A172 (cell line): ENCODE measurements at places on chromosomes 7 and 10. TPM values are rescaled to one million over a fixed set of nuclear protein-coding genes. Genes with fewer than 3 reads are reported as not detected.

DNA sequence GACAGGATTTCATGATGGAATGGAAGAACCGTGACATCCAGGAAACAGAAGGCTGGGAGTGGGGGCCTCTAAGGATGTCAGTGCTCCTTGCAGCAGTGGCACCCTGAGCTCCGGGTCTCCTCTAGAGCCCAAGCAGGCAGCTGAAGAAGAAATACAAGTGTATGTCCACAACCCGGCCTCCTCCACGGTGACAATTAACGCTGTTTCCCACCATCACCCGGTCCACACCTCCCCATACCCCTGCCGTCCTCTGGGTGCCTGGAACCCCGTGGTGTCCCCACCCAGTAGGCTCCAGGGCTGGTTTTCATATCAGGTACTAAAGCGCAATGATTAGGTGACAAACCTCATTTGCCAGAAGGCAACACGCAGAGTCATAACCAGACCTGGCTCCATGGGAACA is 30.3 kb downstream of the GRID1 start:
- no peak for DNase-seq

LRRC4 gene
- 0.34 and 0.50 TPM in 2 replicates for total RNA-seq

GRCh38 chr10:33781606-33782395 is 447.3 kb upstream of the NRP1 start:
- DNase-seq = no peak

ADIRF gene
- total RNA-seq = not detected in 2 replicates

PRLHR gene
- total RNA-seq = not detected in 2 replicates

DNA sequence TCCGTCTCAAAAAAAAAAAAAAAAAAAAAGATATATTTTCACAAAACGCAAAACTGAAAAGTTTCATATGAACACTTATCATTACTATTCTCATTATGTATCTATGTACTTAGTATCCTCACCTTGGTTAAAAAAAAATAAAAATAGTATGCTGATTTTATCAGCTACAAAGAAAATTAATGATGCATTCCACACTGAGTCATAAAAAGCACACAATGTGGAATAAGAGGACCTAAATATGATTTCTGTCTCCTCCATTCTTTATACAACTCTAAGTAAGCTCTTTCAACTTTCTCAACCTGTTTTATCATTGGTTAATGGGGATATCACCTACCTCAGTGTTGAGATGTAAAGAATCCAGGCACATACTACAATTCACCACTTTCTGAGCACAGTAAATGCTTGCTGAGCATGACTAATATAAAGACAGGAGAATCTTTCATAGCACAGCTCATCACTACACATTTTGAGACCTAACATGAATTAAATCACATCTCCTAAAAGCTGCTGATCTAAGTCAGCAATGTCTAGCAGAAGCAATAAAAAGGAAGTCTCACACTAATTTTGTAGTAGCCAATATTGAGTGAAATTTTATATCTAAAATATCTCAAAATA is 2.7 kb downstream of the SNX13 start:
- DNase-seq = no peak

- peak; percentile 72 for DNase-seq
Observed at GRCh38 chr10:11782793-11783557, 40.2 kb upstream of the PROSER2 start.

PRKG1 gene
- total RNA-seq = 0.05 and 0.22 TPM in 2 replicates

SEC23IP gene
- 27.4 and 48.6 TPM in 2 replicates for total RNA-seq

DNA sequence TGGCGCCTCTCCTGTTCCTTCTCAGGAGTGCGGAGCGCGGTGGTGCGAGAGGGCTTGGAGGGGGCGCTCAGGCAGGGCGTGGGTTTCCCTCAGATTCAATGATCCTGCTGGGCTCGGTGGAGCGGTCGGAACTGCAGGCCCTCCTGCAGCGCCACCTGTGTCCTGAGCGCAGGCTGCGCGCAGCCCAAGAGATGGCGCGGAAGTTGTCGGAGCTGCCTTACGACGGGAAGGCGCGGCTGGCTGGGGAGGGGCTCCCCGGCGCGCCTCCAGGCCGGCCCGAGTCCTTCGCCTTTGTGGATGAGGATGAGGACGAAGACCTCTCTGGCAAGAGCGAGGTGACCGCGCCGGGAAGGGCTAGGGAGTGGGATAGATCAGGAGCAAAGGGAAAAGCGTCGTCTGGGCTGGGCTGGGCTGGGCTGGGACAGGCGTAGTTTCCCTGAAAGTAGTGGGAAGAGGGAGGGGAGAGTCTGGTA is 17.0 kb downstream of the FAM131B start:
- DNase-seq = no peak

DNA sequence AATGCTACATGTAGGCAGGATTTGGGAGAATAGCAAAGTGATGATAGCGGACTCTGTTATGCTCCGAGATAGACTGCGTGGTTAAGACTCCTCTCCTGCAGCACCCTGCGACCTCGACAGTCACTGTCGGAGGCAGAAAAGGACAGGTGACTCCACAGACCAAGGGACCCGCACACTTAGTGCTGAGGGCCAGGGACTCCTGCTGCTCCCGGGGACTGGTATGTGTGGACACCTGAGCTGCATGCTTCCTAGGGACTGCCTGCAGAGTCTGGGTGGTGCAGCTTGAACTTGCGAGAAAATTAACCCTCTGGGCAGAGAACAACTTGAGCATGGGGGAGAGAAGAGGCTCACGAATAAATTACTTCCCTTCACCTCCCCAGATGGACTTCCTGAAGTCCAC is 407.1 kb upstream of the PFKP start:
- no peak for DNase-seq

DNA sequence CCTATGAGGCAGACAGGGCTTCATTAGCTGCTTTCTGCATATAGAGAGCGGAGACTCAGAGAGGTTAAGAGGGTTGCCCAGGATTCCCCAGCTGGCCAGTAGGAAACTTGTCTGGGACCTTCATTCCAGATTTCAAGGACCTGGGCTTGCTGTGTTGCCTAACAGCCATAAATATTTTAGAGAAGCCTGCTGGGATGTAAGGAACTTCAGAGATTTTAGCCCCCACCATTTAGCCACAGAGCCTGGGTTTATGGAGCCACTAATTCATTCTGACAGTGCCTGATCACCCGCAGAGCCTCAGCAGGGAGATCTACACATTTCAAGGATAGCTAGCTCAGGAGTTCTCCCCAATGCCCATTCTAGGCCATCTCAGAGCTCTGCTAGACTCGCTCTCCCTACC is 56.6 kb upstream of the TRUB1 start:
- peak; percentile 51 for DNase-seq

ANKRD1 gene
- total RNA-seq = 705 and 1,018 TPM in 2 replicates

RNF32 gene
- total RNA-seq = not detected in 2 replicates

DNA sequence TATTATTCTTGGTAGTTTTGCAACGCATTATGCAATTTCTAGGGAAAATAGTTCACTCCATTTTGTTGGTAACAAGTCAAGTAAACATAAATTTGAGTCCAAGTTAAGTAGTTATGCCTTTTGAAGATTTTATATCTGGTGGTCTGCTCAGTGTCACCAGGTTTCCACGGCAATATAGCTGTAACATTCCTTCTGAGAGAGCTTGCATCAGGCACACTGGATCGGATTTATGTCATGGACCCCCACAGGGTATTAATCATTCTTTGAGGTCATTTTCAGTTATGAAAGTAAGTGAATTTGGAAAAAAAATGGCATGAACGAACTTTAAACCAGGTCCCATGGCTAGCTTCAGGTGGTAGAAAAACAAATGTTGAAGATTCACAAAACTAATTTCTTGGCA is 136.3 kb downstream of the POLR1F start:
- DNase-seq = no peak

- no peak for DNase-seq
Observed at GRCh38 chr7:4233621-4234497, 448.2 kb upstream of the FOXK1 start.

- no peak for DNase-seq
Observed at GRCh38 chr7:77995717-77996116, 197.1 kb downstream of the PHTF2 start.

GRCh38 chr10:124222988-124223710 is 129.8 kb upstream of the CHST15 start:
- no peak for DNase-seq

CCL24 gene
- total RNA-seq = 6.0 TPM in 1 of 2 replicates, not detected in the other

GRCh38 chr7:26013551-26014083 is 138.4 kb upstream of the NFE2L3 start:
- DNase-seq = no peak

DNA sequence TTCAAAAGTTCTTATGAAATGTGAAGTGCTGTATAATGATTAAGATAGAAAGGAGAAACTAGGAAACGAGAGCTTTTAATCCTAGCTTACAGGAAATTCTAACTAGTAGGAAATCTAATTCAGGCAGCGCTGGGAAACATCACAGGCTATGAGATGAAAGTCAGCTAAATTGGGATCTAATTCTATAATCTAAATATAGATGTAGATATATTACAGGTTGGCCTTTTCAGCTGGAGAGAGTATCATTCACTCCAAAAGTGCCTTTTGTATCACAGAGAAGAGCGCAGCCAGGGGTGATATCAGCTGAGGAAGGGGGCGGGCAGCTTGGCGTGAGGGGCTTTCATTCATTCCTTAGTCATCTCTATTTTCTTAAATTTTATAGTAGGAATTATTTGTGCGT is 157.0 kb downstream of the CUX1 start:
- no peak for DNase-seq
